Astrocyte (in vitro differentiated cells and primary cell): ENCODE measurements at places on chromosomes 4 and X. TPM values are rescaled to one million over a fixed set of nuclear protein-coding genes. Genes with fewer than 3 reads are reported as not detected.

AFAP1 gene
- 62.7 and 67.9 TPM in 2 replicates for total RNA-seq

ALPK1 gene
- 0.94 and 1.4 TPM in 2 replicates for total RNA-seq

ADAM29 gene
- not detected in 2 replicates for total RNA-seq

VCX gene
- not detected in 2 replicates for total RNA-seq

DNA sequence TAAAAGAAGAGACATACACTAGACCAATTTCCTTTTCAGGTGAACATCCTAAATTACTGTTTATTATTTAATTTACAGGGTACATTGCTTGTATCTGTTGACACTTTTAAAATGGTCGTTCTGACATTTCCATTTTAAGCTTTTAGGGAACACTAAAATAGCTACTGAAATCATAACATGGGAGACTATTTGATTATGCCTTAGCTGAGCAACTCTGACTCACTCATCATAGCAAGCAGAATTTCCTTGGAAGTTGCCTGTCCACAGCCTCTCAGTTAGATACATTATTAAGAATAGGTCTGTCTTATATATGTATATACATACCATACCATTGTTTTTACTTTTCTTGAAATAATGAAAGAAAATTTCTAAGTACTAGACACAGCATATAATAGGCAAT, 22.0 kb downstream of the GUCY1B1 start:
- no peak for DNase-seq

DNA sequence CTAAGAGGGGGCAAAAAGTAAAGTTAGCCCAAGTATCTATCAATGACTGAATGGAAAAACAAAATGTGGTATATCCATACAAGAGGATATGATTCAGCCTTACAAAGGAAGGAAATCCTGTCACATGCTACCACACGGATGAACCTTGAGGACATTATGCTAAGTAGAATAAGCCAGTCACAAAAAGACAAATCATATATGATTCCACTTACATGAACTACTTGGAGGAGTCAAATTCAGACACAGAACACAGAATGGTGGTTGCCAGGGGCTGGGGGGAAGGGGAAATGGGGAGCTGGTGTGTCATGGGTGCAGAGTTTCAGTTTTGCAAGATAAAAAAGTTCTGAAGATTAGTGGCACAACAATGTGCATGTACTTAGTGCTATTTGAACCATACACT, 101.8 kb downstream of the SH3KBP1 start:
- DNase-seq: no peak

DNA sequence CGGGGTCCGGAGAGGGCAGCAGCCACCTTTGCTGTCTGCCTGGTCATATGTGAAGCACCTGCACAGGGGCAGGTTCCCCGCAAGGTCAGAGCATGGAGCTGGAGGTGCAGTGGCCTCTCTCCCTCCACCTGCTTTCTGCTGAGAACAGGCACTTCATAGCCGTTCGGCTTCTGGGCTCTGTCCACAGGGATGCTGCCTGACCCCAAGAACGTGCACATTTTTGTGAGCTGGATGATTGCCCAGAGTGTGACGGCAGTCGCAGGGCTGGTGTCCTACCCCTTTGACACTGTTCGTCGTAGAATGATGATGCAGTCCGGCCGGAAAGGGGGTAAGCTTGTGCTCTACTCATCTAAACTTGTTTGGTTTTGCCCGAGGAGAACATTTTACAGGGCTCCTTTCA, 2.5 kb downstream of the SLC25A4 start:
- DNase-seq: no peak

GRCh38 chr4:41839916-41840854, 91.7 kb upstream of the PHOX2B start:
- no peak for DNase-seq

DNA sequence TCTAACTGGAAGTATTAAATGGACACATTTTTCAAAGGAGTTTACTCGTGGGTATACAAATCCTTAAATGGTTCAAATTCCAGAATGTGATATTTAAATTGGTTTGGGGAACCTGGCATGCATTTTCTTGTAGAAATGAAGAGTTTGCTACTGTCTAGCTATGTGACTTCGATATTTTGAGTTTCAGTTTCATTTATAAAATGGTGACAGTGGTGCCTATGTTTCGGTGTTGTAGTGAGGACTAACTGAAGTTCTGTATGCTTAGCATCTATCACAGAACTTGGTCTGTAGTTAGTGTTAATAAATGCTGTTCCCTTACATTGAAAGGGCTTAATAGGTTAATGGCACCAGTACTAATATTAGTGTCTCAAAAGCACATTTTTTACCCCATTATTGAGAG, 29.4 kb downstream of the TRPC5 start:
- no peak for DNase-seq

DNA sequence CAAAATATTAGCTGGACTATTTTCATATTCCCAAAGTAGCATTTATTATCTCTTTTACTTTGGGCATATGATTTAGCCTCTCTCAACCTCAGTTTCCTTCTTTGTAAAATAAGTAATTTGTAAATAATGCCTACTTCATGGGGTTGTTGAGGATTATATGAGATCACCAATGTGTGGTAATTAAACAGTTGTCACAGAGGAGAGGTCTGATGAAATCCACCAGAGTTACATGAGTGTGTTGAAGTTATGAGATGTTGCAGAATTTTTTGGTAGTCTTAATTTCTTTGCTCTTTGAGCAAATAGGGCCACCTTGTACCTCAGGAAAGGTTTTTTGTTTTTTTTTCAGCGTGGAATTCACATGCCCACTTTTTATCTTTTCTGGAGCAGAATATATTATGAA, 1.4 kb downstream of the COX7B start:
- no peak for DNase-seq
